ENCODE measurements at places on chromosomes 4 and X.
A peak's percentile ranks its signal among the peaks of the same experiment; 100 is the strongest.

- DNase-seq, result no peak
Observed at GRCh38 chrX:71250841-71251240, 3.1 kb downstream of the ZMYM3 start.

- no peak for DNase-seq
Observed at GRCh38 chr4:52106660-52107059, 55.6 kb downstream of the SPATA18 start.

GRCh38 chrX:68433155-68433980 lies at the start of gene OPHN1:
Gene OPHN1 (minus strand): TSS chrX:68433495. CDS start chrX:68433020, 475 bp downstream.
- peak; percentile 60 for DNase-seq

DNA sequence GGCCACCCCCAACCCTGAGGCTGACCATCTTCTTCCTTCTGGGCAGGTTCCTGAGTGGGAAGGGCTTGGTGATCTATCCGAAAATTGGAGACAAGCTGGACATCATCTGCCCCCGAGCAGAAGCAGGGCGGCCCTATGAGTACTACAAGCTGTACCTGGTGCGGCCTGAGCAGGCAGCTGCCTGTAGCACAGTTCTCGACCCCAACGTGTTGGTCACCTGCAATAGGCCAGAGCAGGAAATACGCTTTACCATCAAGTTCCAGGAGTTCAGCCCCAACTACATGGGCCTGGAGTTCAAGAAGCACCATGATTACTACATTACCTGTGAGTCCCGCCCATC lies 9.7 kb downstream of the EFNB1 start:
- no peak for DNase-seq

- no peak for DNase-seq
Observed at GRCh38 chrX:38799995-38800580, 1.2 kb upstream of the MID1IP1 start.

- DNase-seq, result no peak
Observed at GRCh38 chr4:103076747-103077347, at the start of gene SLC9B2. Gene SLC9B2 (minus strand): TSS chr4:103076761. CDS start chr4:103067550, 9,211 bp downstream.

- no peak for DNase-seq
Observed at GRCh38 chr4:77776182-77777134, 42.7 kb downstream of the CNOT6L start.

- no peak for DNase-seq
Observed at GRCh38 chrX:31291131-31291530, 219.3 kb upstream of the FTHL17 start.

DNA sequence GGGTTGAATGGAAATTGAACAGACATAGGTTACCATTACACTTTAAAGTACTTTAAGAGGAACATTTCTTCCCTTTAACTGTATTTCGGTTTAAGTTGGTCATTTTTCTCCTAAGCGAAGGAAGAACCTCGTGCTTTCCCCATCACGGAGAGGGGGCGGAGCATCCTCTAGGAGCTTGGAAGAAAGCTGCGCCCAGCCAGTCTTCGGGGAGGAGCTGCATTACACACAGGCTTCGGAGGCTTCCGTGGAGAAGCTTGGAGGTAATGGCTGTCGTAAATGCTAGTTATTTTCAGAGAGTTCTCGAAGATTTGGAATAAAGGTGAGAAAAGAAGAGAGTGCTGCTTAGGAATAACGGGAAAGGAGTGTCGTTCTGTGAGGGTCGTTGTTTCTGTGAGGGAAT lies at the start of gene PWWP3B:
Gene PWWP3B (plus strand): TSS at position 199 of the 400 bp plus-strand sequence. CDS start 37,128 bp downstream, outside the sequence.
- DNase-seq, result no peak

GRCh38 chrX:54223581-54223980 lies 40.5 kb upstream of the FAM120C start:
- no peak for DNase-seq

- no peak for DNase-seq
Observed at GRCh38 chr4:187995322-187996207, at the start of gene ZFP42. Gene ZFP42 (plus strand): TSS chr4:187995771. CDS start chr4:188002808, 7,037 bp downstream.

GRCh38 chrX:46865281-46865680 lies 28.4 kb downstream of the RP2 start:
- peak; percentile 60 for DNase-seq

DNA sequence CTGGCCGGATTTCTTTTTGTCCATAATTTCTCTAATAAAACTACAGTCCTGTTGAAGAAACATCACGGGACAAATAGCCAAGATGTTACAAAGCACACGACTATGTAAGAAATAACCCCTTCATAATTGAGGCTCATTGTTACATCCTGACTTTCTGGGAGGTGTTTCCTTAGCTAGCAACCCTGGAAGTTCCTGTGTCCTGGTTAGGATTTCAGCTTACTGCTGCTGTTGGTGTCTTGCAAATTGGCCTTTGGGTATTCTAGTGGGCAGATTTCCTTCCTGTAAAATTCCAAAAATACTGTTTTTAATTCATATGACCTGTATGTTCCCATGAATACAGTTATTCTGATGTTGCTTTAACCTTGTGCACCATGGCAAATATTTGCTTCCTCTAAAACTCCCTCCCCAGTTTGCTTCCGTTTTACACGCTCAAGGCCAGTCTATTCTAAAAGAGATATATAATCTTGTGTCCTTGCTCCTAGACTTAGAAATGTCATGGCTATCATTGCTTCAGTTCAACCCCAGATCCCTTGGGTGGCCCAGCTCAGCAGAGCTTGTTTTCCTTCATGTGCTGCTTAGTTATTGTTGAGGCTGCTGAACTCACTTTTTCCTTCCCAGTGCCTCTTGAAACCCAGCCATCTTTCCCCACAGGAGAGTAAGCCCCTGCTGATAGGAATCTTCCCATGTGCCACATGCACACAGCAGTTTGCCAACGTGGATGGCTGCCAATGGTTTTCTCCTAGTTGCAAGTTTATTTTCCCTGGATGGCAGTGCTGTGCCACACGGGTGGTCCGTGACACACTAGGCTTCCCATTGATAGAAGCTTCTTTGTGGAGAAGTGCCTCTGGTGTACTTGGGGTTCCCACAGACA lies 75.8 kb downstream of the TSPAN7 start:
- no peak for DNase-seq

DNA sequence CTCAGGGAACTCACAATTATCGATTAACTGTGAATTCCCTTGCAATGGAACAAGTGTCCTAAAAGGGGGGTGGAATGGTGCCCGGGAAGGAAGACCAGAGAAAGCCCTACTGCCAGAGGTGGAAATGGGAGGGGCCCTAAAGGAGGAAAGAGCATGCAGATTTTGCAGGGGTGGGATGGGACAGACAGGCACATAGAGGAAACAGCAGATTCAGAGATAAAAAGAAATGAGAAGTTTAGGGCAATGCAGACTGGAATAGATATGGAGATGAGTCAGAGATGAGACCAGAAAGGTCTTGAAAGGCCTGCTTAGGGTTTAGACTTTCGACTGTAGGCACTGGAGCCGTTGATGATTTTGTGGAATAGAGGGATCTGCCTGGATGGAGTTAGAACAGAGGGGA lies 57.4 kb upstream of the PITX2 start:
- no peak for DNase-seq

- DNase-seq, result no peak
Observed at GRCh38 chrX:134551376-134552048, 91.5 kb downstream of the HPRT1 start.

DNA sequence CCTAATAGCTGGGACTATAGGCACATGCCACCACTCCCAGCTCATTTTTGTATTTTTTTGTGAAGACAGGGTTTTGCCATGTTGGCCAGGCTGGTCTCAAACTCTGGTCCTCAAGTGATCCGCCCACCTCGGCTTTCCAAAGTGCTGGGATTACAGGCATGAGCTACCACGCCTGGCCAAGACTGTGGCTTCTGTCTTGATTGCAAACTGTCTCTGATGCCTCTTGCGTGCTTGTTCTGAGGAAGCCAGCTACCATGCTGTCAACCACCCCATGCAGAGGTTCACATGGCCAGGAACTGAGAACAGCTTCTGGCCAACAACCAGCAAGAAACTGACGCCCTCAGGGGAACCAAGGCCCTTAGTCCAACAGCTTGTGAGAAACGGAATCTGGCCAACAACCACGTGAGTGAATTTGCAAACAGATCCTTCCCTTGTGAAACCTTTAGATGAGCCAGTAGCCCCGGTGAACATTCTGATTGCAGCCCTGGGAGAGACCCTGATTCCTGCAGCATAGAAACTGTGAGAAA lies 71.2 kb downstream of the SUPT20HL2 start:
- DNase-seq, result no peak

- DNase-seq, result no peak
Observed at GRCh38 chrX:103846386-103846785, 14.3 kb upstream of the RAB9B start.

GRCh38 chr4:141331534-141332358 lies 111.1 kb downstream of the ZNF330 start:
- DNase-seq, result no peak
